Suppressor macrophage (primary cell): ENCODE measurements at places on chromosomes 3 and 15.

DNA sequence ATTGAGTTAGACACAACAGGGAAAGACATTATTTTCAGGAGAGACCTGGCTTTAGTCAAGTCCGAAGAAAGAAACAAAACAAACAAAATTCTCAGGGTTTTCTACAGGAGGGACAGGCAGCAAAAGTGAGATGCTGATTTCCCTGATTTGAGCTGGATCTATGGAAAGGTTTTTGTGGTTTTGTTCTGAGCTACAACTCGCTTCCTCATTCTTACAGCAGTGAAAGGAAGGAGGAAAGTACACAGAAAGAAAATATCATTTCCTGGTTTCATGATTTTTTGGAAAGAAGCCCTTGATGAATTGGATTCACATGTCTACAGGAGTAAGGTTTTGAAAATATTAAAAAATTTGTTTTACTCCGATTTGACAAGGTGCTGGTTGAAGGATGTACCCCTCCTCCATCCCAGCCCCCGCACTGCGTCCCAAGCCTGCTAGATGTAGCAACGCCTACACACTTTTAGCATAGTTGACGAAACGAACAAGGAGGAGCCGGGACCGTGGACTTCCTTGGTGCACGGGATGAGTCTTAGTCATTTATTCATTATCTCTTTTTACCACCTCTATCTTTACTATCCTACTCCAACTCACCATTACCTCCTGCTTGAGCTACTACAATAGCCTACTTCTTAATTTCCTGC is 10.8 kb downstream of the PRICKLE2 start:
- peak; percentile 16 for DNase-seq

- no peak for DNase-seq
These were observed 81.0 kb downstream of the NAALADL2 start for GRCh38 chr3:174940151-174940550.

GRCh38 chr15:88930579-88930978 is 17.4 kb upstream of the MFGE8 start:
- no peak for DNase-seq

DNA sequence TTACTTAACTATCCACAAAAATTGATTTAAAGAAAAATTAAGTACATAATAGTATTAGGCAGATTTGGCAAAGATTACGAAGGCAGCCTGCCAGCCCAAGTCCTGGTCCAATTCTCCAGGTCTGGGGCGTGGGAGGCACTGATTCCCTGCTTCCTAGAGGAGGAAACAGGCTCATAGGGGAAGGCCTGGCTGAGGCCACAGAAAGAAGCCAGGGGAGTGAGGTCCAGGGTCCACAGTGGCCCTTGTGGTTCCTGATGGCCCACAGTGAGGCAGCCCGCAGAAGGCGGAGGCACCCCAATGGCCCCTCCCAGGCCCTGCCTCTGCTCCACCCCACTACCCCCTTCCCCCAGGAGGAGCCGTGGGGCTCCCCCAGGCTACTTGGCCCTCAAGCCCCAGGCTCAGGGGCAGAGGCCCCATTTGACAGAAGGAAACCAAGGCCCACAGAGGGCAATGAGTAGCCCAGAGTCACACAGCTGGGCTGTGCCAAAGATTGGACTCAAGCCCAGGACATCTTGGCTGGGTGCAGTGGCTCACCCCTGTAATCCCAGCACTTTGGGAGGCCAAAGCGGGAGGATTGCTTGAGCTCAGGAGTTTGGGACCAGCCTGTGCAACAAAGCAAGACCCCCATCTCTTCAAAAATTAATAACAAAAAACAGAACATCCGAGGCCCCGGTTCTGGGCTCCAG is 21.0 kb downstream of the H1-8 start:
- DNase-seq, result no peak

DNA sequence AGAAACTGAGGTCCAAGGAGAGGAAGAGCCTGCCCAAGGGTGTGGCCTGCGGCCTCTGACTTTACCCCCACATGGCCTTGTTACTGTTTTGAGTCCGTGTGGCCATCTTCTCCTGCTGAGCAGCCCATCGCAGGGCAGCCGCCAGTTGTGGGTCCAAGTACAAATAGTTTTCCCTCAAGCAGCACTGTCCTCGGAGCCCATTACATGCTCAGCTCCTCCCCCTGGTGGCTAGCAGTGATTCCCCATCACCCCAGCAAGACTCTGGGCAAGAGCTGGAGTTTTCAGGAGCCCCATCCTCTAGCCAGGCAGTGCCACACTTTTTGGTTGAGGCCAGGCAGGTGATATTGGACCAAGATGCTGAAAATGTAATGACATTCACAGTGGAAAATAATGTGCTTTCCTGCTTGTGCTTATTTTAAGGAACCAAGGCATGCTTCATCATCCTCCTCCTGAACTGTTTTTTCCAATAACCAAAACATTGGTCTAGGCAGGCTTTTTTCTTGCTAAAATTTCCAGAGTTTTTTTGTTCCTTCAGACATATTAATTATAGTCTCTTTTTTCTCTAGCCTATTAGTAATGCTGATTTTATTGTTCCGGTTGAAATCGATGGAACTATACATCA is 23.2 kb upstream of the VILL start:
- DNase-seq, result peak; percentile 81

- no peak for DNase-seq
These were observed 237.8 kb upstream of the PEX5L start for GRCh38 chr3:180274536-180274935.

DNA sequence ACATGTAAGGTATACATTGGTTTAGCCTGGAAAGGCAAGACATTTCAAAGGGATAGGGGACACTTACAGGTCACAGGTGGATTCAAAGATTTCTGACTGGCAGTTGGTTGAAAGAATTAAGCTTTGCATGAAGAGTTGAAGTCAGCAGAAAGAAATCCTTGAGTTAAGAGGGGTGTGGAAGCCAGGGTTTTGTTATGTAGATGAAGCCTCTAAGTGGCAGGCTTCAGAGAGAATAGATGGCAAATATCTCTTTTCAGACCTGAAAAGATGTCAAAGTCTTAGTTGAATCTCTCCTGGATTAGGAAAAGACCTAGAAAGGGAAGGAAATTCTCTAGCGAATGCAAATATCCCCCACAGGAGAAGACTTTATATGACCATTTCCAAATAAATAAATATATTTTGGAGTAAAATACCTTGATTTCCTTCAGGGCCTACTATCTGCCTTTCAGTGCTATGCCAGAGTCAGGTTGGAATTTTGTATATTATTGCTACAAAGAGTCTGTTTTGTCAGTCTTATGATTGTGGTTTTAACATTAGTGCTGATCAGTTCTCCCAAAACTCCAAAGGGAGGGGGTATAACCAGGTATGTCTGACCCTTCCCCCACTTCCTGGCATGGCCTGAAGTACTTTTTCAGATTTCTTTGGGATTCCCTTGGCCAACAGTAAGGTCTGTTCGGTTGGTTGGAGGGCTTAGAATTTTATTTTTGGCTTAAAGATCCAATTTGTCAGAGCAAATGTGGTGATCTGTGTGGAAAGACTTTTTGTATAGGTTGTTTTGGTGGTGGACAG is 286.4 kb downstream of the LRTM1 start:
- no peak for DNase-seq

- DNase-seq, result no peak
These were observed 45.7 kb upstream of the STT3B start for GRCh38 chr3:31486865-31487533.

- no peak for DNase-seq
These were observed 10.6 kb downstream of the ACAA1 start for GRCh38 chr3:38126121-38126892.

DNA sequence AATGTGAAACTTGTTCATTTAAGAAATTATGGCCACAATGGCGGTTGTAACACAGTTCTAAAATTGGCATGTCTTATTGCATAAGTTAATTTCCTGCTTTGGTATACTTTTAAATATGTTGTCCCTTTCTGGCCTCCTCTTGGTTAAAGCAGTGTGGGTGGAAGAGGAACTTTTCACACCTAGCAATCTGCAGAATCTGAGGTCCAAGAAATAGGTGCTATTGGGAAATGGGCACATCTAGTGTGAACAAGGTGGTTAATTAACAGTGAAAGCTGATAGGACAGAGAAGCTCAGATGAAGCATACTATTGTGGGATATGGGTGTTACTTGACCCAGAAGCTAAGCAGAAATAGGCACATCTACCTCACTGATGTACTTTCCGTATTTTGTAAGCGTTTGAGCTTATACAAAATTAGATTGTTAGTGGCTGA is 10.6 kb downstream of the CMC1 start:
- DNase-seq, result peak; percentile 11

- peak; percentile 40 for DNase-seq
These were observed 60.3 kb downstream of the EOMES start for GRCh38 chr3:27661797-27662196.

DNA sequence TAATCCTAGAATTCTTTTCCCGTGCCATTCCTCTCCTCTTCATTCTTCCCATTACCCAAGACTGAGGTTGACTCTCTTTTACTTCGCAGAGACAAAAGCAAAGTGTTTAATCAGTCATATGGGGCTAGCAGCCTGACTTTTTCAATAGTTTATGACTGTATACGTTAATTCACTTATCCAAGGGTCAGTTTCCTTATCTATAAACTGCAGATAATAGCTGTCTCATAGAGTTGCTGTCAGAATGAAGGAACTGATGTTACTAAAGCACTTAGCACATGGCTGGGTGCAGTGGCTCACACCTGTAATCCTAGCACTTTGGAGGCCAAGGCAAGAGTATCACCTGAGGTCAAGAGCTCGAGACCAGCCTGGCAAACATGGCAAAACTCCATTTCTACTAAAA is 43.5 kb upstream of the ULK4 start:
- no peak for DNase-seq

DNA sequence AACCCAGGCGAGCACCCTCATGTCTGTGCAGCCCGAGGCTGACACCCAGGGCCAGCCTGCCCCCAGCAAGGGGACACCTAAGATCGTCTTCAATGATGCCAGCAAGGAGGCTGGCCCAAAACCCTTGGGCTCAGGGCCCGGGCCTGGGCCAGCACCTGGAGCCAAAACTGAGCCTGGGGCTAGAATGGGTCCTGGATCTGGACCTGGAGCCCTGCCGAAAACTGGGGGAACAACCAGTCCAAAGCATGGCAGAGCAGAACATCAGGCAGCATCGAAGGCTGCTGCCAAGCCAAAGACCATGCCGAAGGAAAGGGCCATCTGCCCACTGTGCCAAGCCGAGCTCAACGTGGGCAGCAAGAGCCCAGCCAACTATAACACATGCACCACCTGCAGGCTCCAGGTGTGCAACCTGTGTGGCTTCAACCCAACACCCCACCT is 31.4 kb upstream of the APEH start:
- DNase-seq, result no peak

DNA sequence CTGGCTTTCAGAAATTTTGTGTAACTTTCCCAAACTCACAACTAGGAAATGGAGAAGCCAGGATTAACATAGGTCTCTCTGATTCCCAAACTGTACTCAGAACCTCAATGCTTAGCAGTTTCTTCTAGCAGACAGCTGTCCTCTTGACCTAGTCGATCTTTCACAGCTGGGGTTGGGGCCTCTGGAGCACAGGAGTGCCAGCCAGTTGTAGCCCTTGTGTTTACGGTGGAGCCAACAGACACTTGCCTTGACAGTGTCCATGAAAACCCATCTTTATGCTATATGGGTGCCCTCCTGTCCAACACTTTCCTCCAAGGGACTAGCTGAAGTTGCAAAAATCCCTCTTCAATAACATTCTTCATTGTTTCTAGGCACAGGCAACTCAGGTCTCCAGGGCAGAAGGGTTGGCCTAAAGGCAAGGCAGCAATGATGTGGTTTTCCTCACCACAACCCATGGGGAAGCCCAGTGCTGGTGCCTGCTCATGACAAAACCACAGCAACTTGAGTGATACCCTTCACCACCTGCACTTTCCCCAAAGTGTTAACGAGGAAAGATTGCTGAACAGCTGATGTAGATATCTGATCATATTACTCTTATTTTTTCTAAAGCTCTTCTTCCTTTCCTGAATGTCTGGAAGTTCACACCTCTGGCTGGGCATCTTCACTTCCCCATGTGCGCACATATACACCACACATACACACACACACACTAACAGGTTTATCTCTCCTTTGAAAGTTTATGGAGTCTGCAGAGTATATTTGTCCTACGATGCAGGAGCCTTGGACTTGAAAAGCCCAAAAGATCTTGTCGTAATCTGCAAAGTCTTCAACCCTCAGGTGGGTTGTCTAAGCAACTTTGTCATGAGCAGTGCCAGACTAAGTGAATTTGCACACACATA is 11.0 kb upstream of the KNG1 start:
- no peak for DNase-seq

- DNase-seq, result no peak
These were observed 45.0 kb upstream of the ADCY5 start for GRCh38 chr3:123493912-123494311.

DNA sequence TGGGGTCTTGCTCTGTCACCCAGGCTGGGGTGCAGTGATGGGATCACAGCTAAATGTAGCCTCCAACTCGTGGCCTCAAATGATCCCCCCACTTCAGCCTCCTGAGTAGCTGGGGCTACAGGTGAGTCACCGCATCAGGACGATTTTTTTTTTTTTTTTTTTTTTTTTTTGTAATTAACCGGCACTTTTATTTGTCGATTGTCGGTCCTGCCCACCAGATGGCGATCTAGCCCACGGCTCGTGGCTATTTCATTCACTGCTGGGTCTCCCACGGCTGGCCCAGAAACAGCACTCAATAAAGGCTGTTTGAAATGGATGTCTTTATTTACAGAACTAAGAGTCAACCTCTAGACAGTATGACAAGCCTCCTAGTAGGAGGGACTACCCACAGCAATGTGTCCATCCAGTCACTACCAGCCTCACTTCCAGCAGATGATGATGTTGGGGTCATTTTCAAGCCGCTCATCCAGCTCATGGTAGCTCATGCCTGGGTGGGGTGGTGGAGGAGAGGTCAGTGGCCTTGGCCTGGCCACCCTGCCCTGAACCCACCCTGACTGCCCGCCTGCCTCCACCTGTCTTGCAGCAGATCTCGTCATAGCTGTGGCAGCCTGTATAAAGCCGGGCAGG is 1.8 kb upstream of the ZMYND10 start:
- peak; percentile 79 for DNase-seq

GRCh38 chr15:63060699-63061098 is 18.2 kb downstream of the TPM1 start:
- no peak for DNase-seq
